ENCODE measurements at places on chromosomes 2 and 18.

DNA sequence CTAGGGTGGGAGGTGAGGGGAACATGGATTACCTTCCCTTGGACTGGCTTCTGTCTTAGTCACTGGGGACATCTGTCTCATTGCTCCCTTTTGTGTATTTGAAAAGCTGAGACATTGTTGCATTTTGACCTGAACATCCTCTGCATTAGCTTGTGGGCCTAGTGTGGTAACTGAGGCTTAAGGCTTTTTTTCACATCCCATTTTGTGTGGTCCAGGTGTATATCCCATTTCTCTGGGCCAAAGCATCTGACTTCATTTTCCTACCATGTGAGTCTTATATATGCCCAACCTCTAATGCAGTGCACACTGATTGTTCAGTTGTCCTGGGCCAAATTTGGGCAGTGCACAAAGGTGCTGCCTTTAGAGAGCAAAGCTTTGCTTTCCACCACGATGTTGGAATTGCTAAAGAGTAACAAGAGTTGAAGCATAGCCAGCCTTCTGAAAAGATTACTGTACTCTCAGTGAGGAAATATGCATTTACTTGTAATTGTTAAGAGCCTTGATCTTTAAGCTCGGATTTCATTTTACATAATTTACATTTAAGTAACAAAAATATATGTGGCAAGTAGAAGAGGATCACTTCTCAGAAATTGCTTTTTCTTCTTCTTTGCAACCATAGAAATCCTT lies 13.3 kb downstream of the PRKCE start:
- no peaks in the 10 kb centered on the region for H3K27me3 ChIP-seq
- peaks cover 8% of the 10 kb centered on the region for H3K4me1 ChIP-seq
- DNase-seq, result no peak
- no peak overlapping the region for H3K4me3 ChIP-seq
- H3K27ac ChIP-seq, result no peak overlapping the region

GRCh38 chr18:777021-777420 lies 35.0 kb downstream of the YES1 start:
- no peaks in the 10 kb centered on the region for H3K27me3 ChIP-seq
- H3K27ac ChIP-seq, result no peak overlapping the region
- DNase-seq, result no peak
- peaks cover 22% of the 10 kb centered on the region for H3K36me3 ChIP-seq
- H3K4me3 ChIP-seq, result no peak overlapping the region
- H3K4me1 ChIP-seq, result peaks cover 25% of the 10 kb centered on the region

DNA sequence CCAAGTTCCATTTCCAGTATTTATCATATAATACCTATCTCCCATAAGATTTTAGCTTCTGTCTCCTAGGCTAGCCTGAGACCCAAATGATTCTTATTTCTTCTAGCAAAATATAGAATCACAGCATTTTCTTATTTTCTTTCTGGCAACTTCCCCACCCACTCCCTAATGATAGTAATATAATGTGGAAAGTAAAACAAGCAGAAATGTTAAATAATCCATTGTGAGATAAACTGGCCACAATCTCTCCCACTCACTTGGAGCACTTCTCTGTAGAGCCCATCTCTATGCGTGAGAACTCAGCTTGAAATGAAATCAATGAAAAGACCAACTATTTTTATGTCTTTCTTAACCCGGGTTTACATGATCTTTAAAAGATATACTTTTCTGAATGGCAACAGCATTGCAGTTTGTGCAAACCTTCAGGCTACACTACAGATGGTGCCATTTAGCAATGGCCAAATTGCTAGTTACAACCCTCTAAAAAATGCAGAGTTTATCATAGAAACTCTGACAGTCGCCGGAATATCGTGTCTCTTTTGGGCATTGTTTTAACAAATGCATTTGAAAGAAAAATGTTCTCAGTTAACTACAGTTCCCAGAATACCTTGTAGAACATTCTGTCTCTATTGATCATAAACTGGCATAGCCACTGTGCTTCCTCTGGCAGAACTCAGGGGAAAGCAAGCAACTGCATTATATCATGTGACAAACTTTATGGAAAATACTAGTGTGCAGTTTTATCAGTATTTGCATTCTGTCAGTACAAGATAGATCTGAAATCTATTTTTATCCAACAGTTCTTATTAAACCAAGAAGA lies 1407.4 kb upstream of the ZEB2 start:
- H3K4me1 ChIP-seq, result no peaks in the 10 kb centered on the region
- no peak overlapping the region for H3K27ac ChIP-seq
- H3K4me3 ChIP-seq, result no peak overlapping the region
- H3K27me3 ChIP-seq, result no peaks in the 10 kb centered on the region
- no peaks in the 10 kb centered on the region for H3K36me3 ChIP-seq

DNA sequence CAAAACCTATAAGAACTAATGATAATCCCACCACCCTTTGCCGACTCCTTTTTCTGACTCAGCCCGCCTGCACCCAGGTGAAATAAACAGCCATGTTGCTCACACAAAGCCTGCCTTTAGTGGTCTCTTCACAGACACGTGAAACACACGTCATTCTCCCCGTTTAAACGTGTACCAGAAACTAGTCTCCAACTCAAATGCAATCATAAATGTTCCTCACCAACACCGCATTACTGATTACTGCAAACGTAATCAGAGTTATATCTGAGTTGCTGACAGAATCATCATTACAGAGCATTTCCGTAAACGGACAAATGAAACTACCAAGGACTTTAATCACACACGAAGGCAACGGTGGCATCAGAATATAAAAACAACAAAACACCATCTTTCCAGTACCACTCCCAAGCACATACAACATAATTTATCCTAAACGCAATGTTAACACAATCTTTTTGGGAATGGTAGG lies 1.9 kb downstream of the CLK1 start:
- H3K4me3 ChIP-seq, result peak overlapping the region; percentile 91
- no peaks in the 10 kb centered on the region for H3K27me3 ChIP-seq
- peaks cover 38% of the 10 kb centered on the region for H3K4me1 ChIP-seq
- peaks cover 75% of the 10 kb centered on the region for H3K36me3 ChIP-seq

GRCh38 chr2:96715658-96716057 lies 24.2 kb downstream of the LMAN2L start:
- H3K27ac ChIP-seq, result no peak overlapping the region
- no peaks in the 10 kb centered on the region for H3K27me3 ChIP-seq
- no peak overlapping the region for H3K4me3 ChIP-seq
- H3K36me3 ChIP-seq, result peaks cover 5% of the 10 kb centered on the region
- H3K4me1 ChIP-seq, result no peaks in the 10 kb centered on the region

- no peak for DNase-seq
- H3K27ac ChIP-seq, result no peak overlapping the region
- peaks cover 6% of the 10 kb centered on the region for H3K4me1 ChIP-seq
- H3K4me3 ChIP-seq, result no peak overlapping the region
- peaks cover 10% of the 10 kb centered on the region for H3K27me3 ChIP-seq
These were observed 49.1 kb upstream of the TMEM200C start for GRCh38 chr18:5944448-5944847.

GRCh38 chr18:26503382-26503781 lies 45.0 kb downstream of the KCTD1 start:
- H3K4me3 ChIP-seq, result no peak overlapping the region
- H3K36me3 ChIP-seq, result no peaks in the 10 kb centered on the region
- no peak overlapping the region for H3K27ac ChIP-seq
- no peaks in the 10 kb centered on the region for H3K27me3 ChIP-seq

- no peak overlapping the region for H3K27ac ChIP-seq
- H3K4me3 ChIP-seq, result no peak overlapping the region
- H3K4me1 ChIP-seq, result peaks cover 79% of the 10 kb centered on the region
- no peaks in the 10 kb centered on the region for H3K27me3 ChIP-seq
- DNase-seq, result no peak
- peaks cover 64% of the 10 kb centered on the region for H3K36me3 ChIP-seq
These were observed 75.4 kb downstream of the EPC2 start for GRCh38 chr2:148719941-148720436.

GRCh38 chr18:62450546-62451410 lies 72.0 kb upstream of the ZCCHC2 start:
- H3K27ac ChIP-seq, result no peak overlapping the region
- peaks cover 23% of the 10 kb centered on the region for H3K27me3 ChIP-seq
- DNase-seq, result no peak
- H3K36me3 ChIP-seq, result no peaks in the 10 kb centered on the region
- peaks cover 9% of the 10 kb centered on the region for H3K4me1 ChIP-seq
- no peak overlapping the region for H3K4me3 ChIP-seq

GRCh38 chr18:11040823-11041656 lies 108.3 kb downstream of the PIEZO2 start:
- no peak overlapping the region for H3K27ac ChIP-seq
- H3K4me1 ChIP-seq, result no peaks in the 10 kb centered on the region
- peaks cover 17% of the 10 kb centered on the region for H3K27me3 ChIP-seq
- no peak overlapping the region for H3K4me3 ChIP-seq
- no peak for DNase-seq

GRCh38 chr2:27802547-27802946 lies 31.0 kb downstream of the MRPL33 start:
- H3K4me1 ChIP-seq, result no peaks in the 10 kb centered on the region
- DNase-seq, result no peak
- H3K4me3 ChIP-seq, result no peak overlapping the region

DNA sequence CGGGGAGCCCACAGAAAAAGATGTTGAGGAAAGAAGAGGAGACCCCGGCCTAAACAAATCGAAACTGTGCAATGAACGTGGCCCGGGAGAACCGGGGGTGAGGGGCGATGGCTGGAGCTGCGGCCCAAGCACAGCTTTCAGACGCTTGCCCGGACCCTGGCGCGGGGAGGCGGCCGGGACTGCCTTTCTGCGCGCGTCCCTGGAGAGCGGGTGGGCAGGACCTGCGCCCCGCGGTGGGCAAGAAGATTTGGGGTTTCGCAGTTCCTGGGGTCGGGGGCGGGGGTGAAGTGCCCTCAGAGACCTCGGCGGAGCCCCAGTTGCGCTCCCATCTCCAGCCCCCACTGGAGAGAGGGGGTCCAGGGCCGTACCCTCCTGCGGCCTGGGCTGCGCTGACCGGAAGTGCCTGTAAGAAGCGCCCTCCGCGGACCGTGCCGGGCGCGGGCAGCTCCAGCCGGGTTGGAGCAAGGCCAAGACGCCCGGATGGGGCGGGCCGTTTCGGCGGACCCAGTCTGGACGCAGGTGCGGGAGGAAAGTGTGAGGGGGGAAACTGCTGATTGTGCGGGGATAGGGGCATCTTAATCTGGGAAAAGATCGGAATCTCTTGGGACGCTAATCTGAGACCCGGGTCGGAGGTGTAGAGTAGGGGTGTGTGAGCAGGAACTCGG lies 11.6 kb downstream of the EN1 start:
- H3K27ac ChIP-seq, result no peak overlapping the region
- H3K27me3 ChIP-seq, result peaks cover 98% of the 10 kb centered on the region
- H3K4me3 ChIP-seq, result peak overlapping the region; percentile 60
- peaks cover 8% of the 10 kb centered on the region for H3K4me1 ChIP-seq
- H3K36me3 ChIP-seq, result no peaks in the 10 kb centered on the region

- H3K36me3 ChIP-seq, result no peaks in the 10 kb centered on the region
- H3K4me1 ChIP-seq, result no peaks in the 10 kb centered on the region
- no peak overlapping the region for H3K4me3 ChIP-seq
These were observed 34.9 kb downstream of the EFR3B start for GRCh38 chr2:25076749-25077148.

DNA sequence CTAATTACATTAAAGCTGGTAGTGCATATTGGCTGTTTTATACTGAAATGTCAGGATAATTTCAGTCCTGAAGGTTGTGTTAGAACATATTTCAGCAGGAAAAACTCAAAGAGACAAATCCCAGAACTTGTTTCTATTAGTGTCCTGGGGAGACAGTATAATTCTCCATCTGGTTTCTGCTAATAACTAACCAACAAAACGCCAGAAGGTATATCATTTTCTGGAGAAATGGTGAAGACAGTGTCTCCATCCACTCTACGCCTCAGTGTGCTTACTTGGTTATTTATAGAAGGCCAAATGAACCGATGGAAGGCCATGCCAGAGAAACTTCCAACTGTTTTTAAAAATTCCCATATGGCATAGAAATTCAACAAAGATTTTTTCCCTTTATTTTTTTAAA lies 41.6 kb downstream of the GCA start:
- H3K27me3 ChIP-seq, result peaks cover 30% of the 10 kb centered on the region
- peaks cover 7% of the 10 kb centered on the region for H3K4me1 ChIP-seq
- no peak overlapping the region for H3K27ac ChIP-seq
- no peak overlapping the region for H3K4me3 ChIP-seq
- DNase-seq, result no peak
- no peaks in the 10 kb centered on the region for H3K36me3 ChIP-seq

- peaks cover 14% of the 10 kb centered on the region for H3K4me1 ChIP-seq
- peaks cover 33% of the 10 kb centered on the region for H3K27me3 ChIP-seq
- H3K36me3 ChIP-seq, result peaks cover 3% of the 10 kb centered on the region
These were observed 5.0 kb downstream of the HAAO start for GRCh38 chr2:42787424-42787787.

DNA sequence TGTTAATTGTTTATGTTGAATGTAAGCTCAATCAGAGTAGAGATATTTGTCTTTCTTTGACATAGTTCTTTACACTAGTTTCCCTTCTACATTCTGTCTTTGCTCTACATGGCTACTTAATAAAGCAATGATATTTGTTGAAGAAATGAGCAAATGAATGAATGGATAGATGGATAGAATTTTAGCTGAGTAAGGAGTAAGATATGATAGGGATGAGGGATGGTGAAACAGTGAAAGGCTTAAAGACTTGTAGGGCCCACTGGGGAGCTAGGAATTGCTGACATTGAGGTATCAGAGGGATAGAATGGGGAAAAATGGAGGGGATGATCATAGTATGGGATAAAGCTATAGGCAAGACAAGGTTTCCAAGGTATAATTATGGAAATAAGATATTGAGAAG lies 361.6 kb upstream of the SPHKAP start:
- H3K27ac ChIP-seq, result no peak overlapping the region
- no peak for DNase-seq
- H3K36me3 ChIP-seq, result no peaks in the 10 kb centered on the region
- no peaks in the 10 kb centered on the region for H3K4me1 ChIP-seq
- no peak overlapping the region for H3K4me3 ChIP-seq

GRCh38 chr18:22726469-22726868 lies 206.7 kb upstream of the RBBP8 start:
- H3K36me3 ChIP-seq, result no peaks in the 10 kb centered on the region
- H3K27ac ChIP-seq, result no peak overlapping the region
- DNase-seq, result no peak

DNA sequence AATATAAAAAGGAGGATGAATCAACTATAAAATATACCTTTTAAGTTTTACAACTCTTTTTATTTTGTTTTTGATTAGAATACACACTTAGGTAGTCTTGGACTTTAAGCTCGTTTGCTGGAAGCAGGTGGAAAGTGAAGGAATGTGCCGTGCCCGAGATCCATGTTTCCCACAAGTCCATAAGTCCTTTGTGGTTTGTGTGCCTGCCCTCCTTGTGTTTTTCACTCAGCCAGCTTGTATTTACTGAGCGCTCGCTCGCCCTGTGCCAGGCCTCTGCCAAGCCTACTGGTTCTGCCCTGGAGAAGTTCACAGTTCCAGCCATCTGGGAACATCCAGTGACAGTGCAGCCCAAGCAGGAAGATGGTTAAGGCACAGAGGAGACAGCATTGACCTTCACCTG lies 142.6 kb downstream of the MGAT5 start:
- DNase-seq, result no peak
- H3K27ac ChIP-seq, result no peak overlapping the region
- H3K4me3 ChIP-seq, result no peak overlapping the region
- H3K27me3 ChIP-seq, result no peaks in the 10 kb centered on the region
- H3K36me3 ChIP-seq, result peaks cover 6% of the 10 kb centered on the region
- peaks cover 9% of the 10 kb centered on the region for H3K4me1 ChIP-seq

- DNase-seq, result no peak
- H3K4me1 ChIP-seq, result peaks cover 7% of the 10 kb centered on the region
- H3K4me3 ChIP-seq, result no peak overlapping the region
- H3K27ac ChIP-seq, result no peak overlapping the region
- H3K27me3 ChIP-seq, result no peaks in the 10 kb centered on the region
- H3K36me3 ChIP-seq, result no peaks in the 10 kb centered on the region
These were observed 182.3 kb downstream of the ZNF521 start for GRCh38 chr18:25169701-25170100.

All from activated naive CD8-positive, alpha-beta T cell treated with anti-CD3 and anti-CD28 coated beads for 36 hours (primary cell).